CD8-positive, alpha-beta T cell (primary cell): ENCODE measurements at places on chromosomes 3 and 15.

DNA sequence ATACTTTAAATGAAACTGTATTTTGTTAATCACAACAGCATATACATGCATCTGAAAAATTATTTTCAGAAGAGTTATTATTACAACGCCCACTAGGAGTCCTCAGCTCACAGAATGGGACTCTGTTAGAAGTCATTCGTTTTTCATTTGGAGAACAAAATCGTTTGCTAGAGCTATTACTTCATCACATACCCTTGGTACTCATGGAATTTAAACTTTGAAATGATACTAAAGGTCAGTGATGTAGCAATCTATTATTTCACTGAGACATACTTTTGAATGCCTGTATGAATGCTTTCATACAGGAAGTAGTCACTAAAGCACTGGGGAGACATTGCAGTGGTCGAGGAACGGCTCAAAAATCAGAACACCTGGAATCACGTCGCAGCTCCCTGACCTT lies 198.1 kb downstream of the MBNL1 start:
- DNase-seq, result no peak

DNA sequence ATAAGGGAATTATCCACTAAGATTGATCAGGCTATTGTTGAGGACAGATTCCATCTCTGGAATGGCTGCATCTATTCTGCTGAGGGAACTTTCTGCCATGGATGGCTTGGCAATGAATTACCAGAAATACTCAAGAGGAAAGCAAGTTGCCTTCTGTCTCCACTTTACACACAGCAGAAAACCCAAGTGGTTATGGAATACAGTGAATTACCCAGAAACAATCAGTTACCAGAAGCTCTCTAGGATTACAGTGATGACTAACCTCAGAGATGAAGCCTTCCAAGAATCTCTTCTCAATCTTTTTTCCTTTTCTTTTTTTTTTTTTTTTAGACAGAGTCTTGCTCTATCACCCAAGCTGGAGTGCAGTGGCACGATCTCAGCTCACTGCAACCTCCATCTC lies 183.3 kb downstream of the WDR76 start:
- DNase-seq, result no peak

GRCh38 chr3:112693186-112693585 lies 52.2 kb upstream of the CCDC80 start:
- no peak for DNase-seq

DNA sequence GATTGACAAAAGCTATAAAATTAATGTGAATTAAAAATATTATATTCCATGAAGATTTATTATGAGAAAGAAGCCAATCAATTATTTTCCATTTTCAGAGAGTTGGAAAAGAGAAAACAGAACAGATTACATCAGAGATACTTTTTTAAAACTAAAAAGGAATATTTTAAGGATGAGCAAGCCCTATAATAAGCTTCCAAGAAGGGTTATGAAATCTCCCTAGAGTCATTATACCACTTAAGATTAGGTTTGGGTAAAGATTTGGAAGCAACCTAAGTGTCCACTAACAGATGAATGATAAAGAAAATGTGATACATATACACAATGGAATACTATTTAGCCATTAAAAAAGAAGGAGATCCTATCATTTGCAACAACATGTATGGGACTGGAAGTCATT lies 51.6 kb upstream of the FSIP1 start:
- DNase-seq, result no peak

DNA sequence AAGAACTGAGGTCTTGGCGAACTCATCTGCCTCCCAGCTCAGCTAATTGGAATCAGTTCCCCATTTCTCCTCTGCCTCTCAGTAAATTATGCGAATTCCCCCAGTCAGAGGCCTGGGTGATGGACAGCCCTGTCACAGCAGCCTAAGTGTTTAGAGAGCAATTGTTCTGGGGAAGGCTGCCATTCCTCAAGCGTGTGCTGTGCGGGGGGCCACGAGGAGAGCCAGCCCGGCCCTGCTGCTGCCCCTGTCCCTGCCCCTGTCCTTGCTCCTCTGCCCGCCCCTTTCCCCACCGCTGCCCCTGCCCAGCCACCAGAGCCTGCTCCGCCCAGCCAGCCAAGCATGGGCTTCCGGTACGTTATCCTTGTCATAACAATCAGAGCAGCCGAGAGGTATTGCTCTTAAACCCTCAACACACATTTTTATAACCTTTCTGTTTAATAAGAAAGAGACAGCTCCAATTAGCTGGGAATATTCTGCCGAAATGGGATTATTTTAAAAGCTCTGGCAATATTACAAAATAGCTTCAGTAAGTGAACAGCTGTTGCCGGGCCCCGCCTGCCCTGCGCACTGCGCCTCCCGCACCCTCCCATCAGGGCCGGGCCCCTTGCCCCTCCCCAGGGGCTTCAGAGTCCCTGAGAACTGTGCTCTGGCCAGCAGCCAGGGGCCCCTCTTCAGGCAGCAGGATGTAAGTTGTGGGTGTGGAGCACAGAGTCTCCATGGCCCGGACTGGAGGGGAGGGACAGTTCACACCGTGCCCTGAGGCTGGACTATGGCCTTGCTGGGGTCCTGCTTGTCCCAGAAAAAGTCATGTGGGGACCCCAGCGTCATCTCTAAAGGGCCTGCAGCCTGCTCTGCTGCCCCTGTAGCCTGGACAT lies 12.4 kb upstream of the CACNA2D2 start:
- peak; percentile 23 for DNase-seq
